ENCODE measurements at places on chromosomes 2 and 18.

DNA sequence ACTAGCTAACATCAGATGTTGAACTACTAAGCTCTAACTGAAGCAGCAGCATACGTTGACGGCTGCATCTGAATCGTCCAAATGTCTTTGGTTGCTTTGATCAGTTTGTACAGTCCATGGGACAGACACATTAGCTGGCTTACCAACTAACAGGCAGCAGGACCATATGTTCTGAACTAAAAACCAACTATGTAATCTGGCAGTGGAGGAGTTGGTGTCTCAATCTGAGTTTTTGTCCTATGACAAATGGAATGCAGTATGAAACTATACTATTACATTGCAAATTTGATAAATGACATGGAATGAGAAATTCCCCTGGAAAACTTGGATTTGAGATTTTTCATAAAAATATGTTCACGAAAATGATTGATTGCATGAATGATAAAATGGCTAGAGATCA, 79.5 kb downstream of the EPHA4 start:
- no peak for DNase-seq

GRCh38 chr2:139518321-139518720, 738.1 kb upstream of the NXPH2 start:
- no peak for DNase-seq

GRCh38 chr2:151049746-151050145, 211.9 kb downstream of the RBM43 start:
- DNase-seq, result no peak

GRCh38 chr2:234816056-234816455, 135.8 kb upstream of the SH3BP4 start:
- DNase-seq, result no peak

DNA sequence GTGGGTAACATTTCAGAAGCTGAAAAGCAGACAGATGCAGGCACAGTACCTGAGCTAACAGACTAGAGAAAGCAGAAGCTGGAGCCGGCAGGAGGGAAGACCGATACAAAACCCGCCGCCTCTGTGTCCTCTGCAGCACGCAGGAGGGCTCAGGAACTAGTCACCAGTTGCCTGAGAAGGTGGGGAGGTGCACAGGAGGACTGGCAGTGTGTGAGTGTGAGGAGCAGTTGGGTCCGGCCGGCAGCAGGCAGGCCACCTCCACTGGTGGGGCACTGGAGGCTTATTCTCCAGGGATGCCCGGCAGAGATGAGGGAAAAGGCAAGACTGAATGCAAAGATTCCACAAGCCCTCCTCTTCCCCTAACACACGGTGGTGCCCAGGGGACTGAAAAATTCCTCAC, 18.2 kb downstream of the ERCC3 start:
- DNase-seq, result no peak

- DNase-seq, result peak; percentile 63
These were observed 250.9 kb downstream of the DSEL start for GRCh38 chr18:67265464-67266245.
